ENCODE measurements at places on chromosomes 5 and 9. TPM values are rescaled to one million over a fixed set of nuclear protein-coding genes. Genes with fewer than 3 reads are reported as not detected.

The HRCT1 gene
- total RNA-seq = 0.38 TPM

The ADAMTS6 gene
- 0.10 TPM for total RNA-seq

The ARHGEF28 gene
- total RNA-seq = 14.3 TPM

The DDX4 gene
- total RNA-seq = not detected

The HTR1A gene
- total RNA-seq = not detected

The OCLN gene
- 9.0 TPM for total RNA-seq

The SH3GL2 gene
- total RNA-seq = 0.09 TPM

The TLN1 gene
- total RNA-seq = 127 TPM

The IFNA13 gene
- total RNA-seq = not detected

The SVEP1 gene
- total RNA-seq = 1.8 TPM

The SNAPC3 gene
- 18.4 TPM for total RNA-seq

The SLC31A1 gene
- 19.1 TPM for total RNA-seq

The KCNV2 gene
- not detected for total RNA-seq

All from A549 treated with CORT108297 at 1 μM for 4 hours (cell line).